SW 1271 (cell line): ENCODE measurements at places on chromosomes 1 and 21.

DNA sequence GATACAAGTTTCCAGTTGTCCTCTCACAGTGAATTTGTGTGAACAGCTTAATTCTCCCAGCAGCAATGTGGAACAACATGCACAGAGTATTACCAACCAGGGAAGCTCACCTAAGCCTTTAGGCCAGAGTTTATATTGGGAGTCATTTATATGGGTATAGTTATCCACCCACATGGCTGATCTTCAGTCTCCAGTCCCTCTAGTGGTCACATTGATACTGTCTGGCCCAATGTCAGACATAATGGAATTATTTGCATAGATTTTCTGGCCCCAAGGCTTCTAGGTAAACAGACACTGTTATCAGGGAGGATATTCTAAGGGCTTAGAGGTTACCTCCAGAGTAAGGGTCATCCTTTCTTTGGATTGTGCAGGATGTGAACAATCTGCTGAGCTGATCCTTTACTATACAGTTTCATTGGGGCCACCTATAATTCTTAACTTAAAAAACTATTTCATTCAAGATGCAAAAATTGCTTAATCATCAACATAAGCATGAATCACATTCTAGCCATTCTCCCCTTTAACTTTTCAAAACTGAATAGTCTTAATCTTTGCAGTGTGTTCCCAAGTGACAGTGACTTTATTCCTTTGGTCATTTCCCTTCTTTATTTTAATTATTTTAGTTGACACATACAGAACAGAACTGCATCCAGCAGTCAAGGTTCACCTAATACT is 210.9 kb downstream of the LTN1 start:
- no peak for DNase-seq

- DNase-seq = no peak
Observed at GRCh38 chr1:226708342-226708780, 30.7 kb downstream of the ITPKB start.

DNA sequence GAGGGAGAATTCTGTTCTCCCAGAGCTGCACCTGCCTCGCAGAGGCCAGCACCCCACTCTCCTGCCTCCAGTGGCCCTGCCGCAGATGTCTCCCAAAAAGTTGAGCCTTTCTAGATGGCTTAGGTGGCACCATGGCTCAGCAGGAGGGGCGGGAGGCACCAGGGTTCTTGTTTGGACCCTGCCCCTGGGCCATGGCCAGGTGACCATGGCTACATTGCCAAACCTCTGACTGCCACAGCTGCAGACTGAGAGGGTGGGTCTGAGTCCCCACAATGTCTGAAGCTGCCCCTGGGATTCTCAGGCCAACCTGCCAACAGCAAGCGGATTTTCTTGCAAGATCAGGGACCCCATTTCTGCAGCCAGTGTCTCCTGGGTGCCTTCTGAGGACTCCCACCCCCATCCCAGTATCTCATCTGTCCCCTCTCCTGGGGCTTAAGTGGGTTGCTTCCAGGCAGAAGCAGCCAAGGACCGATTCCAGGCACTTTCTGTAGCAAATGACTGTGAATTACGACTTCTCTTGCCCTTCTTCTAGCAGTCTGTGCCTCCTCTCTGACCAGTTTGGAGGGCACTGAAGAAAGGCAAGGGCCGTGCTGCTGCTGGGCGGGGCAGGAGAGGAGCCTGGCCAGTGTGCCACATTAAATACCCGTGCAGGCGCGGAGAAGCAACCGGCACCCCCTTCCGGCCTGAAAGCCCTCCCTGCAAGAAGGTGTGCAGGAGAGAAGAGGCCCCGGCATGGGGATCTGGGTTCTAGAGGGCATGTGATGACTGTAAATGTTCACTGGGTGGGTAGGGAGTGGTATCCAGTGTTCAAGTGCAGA is 22.5 kb downstream of the SESN2 start:
- DNase-seq = no peak

DNA sequence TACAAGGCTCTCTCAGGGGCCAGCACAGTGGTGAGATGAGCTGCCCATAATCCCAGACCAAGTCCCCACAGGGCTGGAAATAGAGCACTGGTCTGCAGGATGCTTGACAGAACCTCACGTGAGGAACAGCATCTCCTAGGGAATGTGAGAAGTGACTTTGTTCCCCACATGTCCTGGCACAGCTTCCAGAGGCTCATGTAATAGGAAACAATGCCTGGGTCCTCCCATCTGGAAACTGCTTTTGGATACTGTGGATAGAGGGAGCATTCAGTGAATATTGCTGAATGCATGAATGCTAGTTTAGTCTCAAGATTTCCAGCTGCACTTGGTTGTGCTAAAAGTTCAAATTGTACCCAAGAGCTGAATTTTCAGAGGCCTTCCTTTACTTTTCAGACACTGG is 146.2 kb downstream of the TNR start:
- no peak for DNase-seq

DNA sequence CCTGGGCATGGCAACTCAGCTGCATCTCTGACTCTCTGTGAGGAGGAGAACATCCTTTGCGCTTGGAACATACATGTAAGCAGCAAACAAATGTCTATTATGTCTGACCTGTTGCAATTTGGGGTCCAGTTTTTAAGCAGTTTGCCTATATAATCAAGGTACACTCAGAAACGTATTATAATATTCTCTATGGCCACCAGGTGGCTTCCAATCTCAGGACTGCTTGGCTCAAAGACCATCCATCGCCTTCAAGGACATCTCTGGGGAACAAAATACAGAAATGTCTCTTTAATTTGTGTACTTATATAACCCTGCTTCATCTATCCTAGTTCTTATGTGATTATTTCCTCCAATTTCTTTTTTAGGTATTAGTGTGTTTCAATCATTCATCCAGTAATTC is 227.2 kb downstream of the OLFM3 start:
- no peak for DNase-seq

DNA sequence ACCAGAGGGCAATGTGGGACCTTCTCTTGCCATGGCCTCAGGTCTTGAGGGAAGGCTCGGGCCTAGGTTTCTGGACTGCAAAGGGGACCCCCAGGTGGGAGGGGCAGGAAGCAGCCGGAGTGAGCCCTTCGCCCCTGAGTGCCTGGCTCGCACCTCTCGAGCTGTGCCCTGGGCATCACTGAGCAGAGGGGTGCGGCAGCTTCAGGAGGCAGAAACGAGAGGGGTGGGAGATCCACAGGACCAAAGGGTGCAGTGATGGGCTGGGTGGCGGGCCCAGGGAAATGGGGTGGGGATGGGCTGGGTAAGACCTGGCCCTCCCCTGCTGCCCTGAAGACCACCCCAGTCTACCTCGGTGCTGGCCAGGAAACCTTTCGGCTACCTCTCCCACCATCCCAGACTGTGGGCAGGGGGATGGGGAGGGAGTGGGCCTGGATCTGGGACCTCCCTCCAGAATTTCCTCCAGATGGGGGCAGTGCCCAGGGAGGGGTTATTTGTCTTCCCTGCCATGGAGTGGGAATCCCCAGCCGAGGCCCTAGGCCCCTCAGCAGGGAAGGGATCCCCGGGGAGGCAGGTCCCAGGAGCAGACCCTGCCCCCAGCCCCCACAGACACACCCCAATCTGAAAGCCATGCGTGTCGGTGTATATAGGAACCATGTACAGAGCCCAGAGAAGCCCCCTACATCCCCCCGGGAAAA is 21.3 kb downstream of the A3GALT2 start:
- DNase-seq = no peak

DNA sequence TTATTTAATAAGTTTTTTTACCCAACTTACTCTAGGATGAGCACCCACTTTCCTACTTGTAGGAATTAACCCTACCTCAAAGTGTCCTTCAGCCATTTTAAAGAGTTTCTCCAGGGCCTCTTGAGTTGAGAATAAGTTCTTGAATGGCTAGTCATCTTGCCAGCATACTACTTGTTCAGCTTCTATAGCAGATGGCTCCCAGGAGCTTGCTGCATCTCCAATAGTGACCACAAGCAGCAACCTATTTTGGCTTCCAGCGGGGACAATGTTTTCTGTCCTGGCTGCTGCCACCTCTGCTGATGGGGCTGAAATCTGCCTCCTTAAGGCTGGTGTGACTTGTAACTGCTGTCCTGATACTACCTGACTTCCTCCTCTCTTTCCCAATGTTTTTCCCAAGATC is 20.8 kb upstream of the PIK3R3 start:
- no peak for DNase-seq

DNA sequence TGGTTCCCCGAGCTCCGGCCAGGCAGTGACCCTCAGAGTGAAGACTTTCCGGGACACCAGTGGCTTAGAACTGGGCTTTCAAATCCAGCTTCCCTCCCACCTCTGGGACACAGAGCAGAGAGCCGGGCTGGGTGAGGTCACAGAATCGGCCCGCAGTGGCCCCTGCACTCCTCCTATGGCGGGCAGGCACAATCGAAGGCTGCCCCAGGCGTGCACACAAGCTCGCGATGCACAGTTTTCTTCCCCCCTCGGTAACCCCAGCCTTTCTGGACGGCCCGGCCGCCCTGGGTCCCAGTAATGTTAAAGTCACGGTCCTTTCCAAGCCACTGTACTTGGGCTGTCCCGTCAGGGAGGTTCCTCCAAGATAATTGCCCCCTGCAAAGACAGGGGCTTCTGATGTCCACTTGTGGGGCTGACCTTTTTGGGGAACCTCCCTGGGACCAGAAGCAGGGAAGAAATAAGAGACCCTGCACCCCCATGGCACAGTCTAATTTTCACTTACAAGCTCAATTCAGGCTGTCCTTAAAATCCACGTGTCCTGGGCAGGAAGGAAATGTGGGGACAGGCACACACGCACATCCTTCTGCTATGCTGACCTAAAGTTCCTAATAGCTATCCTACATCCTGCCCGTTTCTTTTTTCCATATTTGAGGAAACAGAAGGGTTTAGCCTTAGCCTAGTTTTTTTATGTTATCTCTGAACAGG is 13.7 kb downstream of the TFF3 start:
- no peak for DNase-seq

GRCh38 chr1:25654109-25654660 is 37.6 kb downstream of the MAN1C1 start:
- DNase-seq = no peak
